Right ventricle myocardium inferior (tissue), 1 donor: ENCODE measurements at places on chromosomes 5 and 9.

DNA sequence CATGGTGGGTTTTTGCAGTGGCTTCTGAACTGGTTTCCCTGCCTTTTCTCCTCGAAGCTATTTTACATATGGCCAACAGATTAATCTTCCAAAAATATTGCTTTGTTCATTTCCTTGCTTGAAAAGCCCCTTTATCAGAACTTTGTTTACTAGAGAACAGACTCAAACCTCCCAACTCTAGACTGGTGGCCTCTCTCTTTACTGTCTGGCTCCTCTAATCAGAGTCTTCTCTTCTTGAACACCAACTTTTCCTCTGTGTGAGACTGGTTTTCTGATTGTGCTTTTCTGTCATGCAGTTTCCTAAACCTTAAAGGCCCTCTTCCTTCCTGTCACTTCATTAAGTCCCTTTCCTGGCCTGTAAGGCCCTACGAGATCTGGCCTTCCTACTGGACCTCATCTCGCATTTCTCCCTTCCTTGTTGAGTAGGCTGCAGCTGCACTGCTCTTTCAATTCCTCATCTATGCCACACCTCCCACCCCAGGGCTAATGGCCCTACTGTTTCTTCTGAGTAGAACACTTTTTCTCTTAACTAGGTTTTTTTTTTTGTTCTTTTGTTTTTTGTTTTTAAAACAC is 5.7 kb downstream of the C9orf43 start:
- no peak for DNase-seq

DNA sequence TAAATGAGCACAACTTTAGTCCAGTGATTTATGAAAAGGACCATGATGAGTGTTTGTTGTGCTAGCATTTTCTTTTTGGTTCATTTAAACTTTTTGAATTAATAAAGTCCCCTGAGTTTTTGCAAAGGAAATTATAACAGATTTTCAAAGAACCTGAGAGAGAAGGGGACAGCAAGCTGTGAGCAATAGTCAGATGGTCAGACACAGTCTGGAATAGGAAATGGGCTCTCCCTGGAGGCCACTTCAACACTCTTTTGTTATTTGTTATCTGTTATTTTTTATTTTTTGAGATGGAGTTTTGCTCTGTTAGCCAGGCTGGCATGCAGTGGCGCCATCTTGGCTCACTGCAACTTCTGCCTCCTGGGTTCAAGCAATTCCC is 171.1 kb downstream of the ARHGEF28 start:
- no peak for DNase-seq

DNA sequence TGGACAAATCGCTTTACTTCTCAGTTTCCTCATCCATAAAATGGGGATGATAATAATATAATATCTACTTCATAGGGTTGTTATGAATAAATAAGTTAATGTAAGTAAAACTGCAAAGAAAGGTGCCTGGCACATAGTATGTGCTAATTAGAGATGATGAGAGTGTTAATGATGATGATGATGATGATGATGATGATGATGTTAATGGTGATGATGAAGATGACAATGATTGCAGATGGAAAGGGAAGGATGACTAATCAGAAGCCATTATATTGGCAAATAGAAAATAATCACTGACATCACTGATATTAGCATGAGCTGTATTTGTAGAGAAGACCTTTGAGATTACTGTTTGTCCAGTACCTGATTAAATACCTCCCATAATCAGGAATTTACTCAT is 20.6 kb downstream of the RAD1 start:
- no peak for DNase-seq

DNA sequence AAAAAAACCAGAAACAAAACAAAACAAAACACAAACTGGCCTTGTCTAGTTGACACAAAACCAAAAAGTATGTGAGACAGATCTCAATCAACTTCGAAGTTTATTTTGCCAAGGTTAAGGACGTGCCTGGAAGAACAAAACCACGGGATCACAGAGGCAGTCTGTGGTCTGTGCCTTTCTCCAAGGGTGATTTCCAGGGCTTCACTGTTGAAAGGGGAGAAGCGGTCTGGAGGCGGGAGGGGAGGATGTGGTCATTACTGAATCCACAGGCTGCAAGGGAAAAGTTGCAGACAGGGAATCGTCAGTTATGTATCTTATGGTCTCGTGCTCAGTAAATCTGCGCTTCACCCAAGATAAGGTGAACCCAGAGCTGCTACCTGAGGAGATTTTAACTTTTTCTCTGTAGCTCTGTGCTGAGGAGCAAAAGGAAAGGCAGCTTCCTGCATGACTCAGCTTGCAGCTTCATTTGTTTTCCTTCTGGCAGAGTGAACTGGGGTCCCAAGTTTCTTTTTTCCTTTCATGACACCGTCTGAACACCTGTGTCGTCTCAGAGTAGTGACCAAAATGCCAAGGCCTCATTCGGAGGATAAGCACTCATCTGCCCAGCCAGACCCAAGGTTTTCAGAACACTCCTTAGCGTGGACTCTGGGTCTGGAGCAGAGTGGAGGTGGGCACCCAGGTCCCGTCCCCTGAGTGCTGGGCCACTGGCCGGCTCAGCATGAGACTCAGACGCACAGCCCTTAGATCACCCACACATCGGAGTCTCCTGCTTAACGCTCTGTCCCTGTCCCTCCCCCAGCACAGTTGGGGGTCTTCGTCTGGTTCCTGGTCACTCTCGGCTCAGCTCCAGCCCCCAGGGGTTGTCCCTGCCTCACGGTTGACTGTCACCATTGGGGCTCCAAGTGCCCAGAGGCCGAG is 25.9 kb downstream of the ROPN1L start:
- DNase-seq = no peak

DNA sequence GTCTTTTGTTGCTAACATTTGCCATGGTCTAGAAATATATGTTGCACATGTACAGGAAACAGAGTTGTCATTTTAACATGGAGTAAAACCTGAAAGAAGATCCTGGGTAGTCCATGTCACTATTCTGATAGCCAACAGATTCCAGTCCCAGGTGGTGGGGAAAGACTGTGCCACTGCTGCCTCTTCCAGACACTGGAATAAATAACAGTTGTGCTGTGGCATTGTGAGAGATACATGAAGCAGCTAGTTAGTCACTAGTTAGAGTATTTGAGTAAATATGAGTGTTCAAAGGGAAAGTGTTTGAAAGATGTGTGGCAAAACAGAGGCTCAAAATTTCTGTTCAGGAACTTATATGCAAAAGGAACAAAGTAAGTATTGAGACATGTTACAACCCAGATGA is 1408.3 kb downstream of the EFNA5 start:
- DNase-seq = no peak

GRCh38 chr9:75964427-75964826 is 74.0 kb downstream of the PCSK5 start:
- DNase-seq = no peak

- no peak for DNase-seq
Measured at GRCh38 chr5:50822761-50823160, 156.3 kb downstream of the PARP8 start.

DNA sequence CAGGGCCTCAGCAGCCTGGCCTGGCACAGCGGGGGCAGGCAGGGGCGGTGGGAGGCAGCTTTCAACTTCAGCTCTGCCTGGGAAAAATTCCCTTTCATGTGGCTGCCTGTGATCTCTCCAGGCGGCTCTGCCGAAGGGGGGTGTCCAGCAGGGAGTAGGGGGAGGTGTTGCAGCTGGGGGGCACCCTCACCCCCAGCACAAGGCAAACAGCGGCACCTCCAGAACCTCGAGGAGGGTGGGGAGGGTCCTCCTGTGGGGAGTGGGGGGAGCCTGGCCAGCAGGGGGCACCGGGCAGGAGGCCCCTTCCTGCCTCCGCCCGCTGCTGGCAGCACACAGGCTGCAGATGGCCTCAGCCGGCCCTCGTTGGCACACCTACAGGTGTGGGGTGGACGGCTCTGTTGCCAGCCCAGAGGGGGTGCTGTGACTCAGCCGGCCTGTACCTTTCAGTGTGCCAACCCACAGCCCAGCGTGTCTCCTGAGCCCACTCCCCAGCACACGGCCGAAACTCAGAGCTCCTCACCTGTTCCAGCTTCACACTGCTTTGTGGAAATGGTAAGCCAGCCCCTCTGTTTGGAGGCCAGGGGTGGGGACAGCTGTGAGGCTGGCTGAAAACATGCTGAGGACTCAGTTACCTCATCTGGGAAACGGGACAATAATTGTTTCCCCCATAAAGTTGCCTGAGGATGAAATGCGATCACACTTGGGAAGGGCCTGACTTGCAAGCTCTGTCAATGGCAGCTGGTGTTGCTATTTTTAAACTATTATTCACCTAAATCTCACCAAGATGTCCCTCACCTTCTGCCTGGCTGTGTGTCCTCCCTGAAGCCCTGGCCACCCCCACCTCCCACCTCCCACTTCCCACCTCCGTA is 37.0 kb downstream of the CXXC5 start:
- no peak for DNase-seq

- DNase-seq = no peak
Measured at GRCh38 chr5:123359454-123360200, 63.6 kb downstream of the CEP120 start.

DNA sequence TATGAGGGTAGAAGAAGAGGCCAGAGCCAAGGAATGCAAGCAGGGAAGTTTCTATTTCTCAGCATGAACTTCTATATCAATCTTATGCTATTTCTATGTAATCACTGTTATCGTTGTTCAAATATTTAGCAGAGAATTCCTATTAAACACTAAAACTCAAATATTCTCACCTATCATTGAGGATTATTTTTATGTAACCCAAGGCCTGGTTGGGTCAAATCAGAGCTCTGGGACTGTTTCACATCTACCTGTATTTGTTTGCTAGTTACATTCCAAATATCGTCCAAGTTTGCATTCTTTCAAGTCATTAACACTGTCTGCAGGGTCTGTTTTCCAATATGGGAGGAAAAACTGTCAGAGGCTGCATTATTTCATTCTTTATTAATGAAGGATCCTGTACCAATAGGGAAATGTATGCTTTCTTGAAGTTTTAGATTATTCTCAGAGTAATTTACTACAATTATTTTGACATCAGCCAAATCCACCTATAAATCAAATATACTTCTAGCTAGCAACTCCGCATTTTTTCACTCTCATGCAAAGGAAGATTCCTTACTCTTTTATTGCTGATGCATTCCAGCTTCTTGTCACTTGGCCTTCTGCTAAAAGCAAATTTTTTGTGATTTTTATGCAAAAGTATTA is 52.2 kb downstream of the LURAP1L start:
- no peak for DNase-seq

- no peak for DNase-seq
Measured at GRCh38 chr9:132609184-132609583, 26.8 kb downstream of the BARHL1 start.

DNA sequence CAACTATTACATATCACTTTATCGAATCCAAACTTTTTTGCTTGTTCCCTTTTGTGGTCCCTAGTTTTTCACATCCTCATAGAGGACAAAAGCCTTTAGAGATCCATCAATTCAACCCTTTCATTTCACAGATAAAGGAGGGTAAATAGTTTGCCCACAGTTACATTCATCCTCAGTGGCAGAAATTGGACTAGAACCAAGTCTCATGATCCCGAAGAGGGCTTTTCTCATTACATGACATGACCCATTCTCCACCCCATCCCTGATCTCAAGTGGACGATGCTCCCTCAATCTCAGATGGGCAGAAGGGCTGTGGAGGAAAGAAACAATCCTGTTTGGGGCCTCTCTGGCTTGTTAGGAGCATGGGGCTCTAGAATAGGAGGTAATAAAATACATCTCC is 23.1 kb downstream of the TICAM2 start:
- DNase-seq = no peak

DNA sequence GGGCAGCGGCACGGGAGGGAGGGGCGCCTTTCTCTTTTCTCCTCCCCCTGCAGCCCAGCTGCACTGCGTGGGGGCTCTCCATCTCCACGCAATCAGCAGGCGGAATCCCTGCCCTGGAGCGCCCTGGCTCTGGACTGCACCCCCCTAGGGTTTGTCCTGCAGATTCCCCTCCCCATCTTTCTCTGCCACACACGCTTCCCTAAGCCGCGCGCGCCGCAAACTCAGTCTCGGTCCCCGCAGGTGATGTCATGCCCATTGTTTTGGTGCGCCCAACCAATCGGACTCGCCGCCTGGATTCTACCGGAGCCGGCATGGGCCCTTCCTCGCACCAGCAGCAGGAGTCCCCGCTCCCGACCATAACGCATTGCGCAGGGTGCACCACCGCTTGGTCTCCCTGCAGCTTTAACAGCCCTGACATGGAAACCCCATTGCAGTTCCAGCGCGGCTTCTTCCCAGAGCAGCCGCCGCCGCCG is at the start of gene KCNN2:
Gene KCNN2, plus strand, starts transcription at position 347 of the 473 bp plus-strand sequence. Its CDS starts 70 bp downstream, at position 417.
- DNase-seq = peak; percentile 83

DNA sequence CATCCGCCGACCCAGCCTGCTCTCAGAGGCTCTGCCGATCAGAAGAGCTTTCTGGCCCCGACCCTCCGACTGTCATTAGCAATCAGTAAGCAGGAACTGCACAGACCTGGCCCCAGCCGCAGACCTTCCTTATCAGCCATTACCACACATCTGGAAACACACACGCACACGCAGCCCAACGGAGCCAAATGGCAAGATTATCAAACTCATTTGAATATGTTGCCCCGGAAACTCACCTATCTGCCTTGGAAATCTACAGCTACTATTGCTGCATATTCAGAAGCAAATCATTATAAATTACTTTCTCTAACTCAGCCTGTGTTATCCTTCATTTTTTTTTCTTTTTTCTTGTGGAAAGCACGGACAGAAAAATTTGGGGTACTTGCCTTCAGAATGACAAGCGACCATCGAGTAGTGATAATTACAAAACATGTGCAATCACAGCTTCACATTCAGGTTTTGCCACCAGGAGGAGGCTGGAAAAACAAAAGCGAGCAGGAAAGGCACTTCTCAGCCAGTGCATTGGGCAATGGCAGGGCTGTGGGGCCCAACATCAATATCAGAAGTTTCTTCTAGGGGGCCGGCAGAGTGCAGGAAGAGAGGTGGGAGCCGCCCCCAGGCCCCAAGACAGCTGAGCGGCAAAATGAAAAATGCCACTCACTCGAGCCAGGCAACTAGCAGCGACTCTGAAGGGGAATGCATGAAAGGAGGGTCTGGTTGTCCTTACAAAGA is 122.3 kb downstream of the VAV2 start:
- DNase-seq = no peak

- no peak for DNase-seq
Measured at GRCh38 chr5:38871058-38871605, 25.3 kb downstream of the OSMR start.

DNA sequence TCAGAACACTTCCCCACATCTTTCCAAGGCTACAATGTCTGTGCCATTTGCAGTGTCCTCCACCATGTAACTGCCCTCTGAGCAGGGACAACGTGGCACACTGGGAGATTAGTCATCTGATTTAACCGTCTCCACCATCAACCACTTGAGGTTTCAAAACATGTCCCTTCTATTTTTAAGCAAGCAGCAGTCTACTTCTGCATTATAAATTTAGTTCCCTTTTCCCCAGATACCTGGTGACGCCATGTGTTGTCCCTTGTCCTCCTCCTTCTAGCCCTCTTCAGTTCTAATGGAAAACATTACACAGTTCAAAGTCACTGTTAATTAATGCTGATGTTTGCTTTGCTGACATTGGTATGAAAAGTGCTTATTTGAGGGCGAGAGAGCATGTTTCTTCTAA is 52.8 kb downstream of the ATP10B start:
- DNase-seq = no peak
